ENCODE measurements at places on chromosomes 5 and 9. TPM values are rescaled to one million over a fixed set of nuclear protein-coding genes. Genes with fewer than 3 reads are reported as not detected.
A peak's percentile ranks its signal among the peaks of the same experiment; 100 is the strongest.

DRD1 gene
- total RNA-seq = 0.13 TPM

- DNase-seq = no peak
Measured at GRCh38 chr5:116451066-116451465, 123.6 kb downstream of the SEMA6A start.

IFNW1 gene
- not detected for total RNA-seq

GRCh38 chr5:144712090-144712489 is 541.4 kb downstream of the KCTD16 start:
- DNase-seq = peak; percentile 32

PHYHD1 gene
- total RNA-seq = not detected

- DNase-seq = no peak
Measured at GRCh38 chr5:153749960-153750359, 259.5 kb downstream of the GRIA1 start.

DNA sequence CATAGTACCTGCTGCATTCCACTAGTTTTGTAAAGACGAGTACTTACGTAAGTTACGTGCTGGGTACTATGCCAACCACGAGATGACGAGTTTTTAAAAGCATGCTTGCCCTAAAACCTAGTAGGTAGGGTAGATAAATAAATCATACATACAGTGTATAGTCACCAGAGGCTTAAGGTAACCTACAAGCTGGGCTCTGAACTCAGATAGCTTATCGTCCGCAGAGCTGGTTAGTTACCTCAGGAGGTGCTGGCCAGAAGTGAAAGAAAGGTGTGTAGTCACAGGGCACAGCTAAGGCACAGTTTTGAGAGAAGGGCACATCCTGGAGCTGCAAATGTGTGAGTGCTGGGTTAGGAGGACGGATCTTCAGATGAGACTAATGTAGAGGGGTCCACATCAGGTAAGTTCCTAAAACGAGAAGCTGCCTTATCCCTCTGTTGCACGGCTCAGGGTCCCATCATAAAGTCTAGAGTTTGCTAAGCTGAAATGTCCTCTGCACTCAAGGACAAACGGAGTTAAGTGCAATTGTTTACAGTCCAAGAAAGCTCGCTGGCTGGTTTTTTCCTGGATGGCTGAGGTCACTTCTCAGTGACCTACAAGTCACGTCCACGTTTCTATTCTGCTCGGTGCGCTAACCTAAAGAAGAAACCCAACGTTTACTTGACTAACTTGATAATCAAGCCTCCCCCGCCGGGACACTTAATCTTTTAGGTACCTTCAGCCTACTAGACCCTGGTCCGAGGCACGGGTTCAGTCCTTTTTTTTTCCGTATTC is 1.1 kb upstream of the SNX24 start:
- peak; percentile 53 for DNase-seq

DNA sequence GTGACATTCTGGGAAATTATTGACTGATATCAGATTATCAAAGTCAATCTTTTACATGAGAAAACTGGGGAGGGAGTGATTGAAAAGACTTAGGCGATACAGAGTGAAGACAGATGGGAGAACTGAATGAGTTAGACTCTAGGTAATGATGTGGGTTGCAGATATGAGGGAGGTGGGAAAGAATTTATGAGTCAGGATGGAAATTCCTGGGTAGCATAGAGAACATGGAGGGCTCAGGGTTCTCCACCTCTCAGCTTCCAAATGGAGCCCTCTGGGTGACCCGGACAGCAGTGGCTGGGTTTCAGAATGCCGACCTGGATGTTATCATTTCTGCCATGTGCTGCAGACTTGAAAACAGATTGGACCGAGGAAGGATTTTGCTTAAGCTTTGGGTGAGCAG is 75.4 kb upstream of the SHB start:
- DNase-seq = no peak

DNA sequence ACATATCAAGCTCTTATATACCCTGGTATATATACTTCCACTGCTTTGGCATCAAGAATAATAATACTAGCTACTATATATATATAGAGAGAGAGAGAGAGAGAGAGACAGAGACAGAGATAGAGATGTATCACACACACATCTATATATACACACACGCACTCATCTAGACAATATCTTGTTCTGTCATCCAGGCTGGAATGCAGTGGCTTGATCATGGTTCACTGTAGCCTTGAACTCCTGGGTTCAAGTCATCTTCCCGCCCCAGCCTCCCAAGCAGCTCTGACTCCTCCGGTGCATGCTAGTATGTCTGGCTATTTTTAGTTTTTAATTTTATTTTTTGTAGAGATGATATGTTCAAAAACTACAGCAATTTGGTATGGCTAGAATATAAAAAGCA is 22.5 kb downstream of the ANKHD1 start:
- DNase-seq = no peak

SLC46A2 gene
- total RNA-seq = not detected

- DNase-seq = no peak
Measured at GRCh38 chr5:20476016-20476415, 488.0 kb upstream of the CDH18 start.

DNA sequence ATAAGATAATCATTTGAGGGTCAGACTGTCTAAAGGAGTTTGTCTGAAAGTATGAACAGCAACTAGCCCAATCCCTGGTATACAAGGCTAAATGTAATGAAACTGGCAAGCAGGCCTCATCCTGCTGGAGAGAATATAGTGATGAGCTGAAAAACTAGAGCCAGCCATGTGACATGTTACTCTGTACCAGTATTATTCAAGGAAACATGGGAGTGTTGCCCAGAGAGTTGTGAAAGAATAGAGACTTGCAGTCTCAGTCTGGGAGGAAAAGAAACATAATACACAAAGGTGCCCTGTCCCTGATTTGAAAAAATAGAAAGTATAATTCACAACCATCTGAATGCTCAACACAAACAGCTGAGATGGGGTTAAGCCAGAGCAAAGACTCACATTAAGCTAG is 37.9 kb upstream of the HTR1A start:
- no peak for DNase-seq

CTXN3 gene
- not detected for total RNA-seq

DNA sequence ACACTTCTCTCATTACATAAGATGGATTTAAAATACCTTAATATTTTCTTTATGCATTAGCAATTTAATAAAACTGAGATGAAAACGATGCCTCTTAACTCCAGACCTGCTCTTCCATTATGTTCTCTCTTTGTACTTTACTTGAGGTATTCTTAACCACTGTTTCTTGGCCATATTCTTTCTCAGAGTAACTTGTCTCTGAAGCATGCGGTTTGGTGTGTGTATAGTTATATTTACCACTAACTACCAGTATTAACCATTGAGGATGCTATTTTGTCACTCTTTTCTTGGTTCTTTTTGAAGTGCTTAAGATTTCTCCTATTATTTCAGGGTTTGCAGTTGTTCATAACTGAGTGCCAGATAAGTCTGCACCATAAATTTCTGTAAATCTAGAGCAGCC is 17.9 kb downstream of the TMEM167A start:
- DNase-seq = no peak

KIF24 gene
- total RNA-seq = 2.5 TPM

DNA sequence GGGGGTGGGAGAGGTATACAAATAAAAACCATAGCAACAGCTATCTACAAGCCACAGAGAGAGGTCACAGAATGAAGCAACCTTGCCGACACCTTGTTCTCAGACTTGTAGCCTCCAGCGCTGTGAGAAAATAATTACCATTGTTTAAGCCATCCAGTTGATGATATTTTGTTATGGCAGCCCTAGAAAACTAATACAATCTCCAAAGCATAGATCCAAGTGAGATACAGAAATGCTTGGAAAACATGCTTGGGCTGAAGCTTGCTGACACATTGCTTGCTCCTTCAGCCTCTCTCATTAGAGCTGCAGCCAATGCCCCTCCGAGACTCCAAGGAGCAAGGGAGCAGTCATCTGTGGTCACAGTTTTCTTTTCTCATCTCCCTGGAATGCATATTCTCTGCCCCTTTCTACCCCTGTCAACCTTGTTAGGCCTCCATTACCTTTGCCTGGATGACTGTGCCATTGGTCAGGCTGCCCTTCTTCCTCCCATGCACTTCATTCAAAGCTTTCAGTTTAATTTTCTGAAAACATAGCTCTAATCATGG is 401.4 kb upstream of the KLF4 start:
- no peak for DNase-seq

- DNase-seq = peak; percentile 70
Measured at GRCh38 chr5:150507474-150508276, at the start of gene NDST1. NDST1 (plus strand) TSS chr5:150508131; CDS start chr5:150521255, 13,124 bp downstream.

- no peak for DNase-seq
Measured at GRCh38 chr9:34085581-34086500, 37.2 kb upstream of the UBAP2 start.

GRCh38 chr5:74316064-74316603 is 324.4 kb downstream of the ENC1 start:
- DNase-seq = no peak

BARHL1 gene
- not detected for total RNA-seq

- DNase-seq = no peak
Measured at GRCh38 chr5:34045996-34046395, 3.0 kb upstream of the C1QTNF3 start.

- DNase-seq = no peak
Measured at GRCh38 chr5:140250386-140250785, 52.5 kb downstream of the PFDN1 start.

DNA sequence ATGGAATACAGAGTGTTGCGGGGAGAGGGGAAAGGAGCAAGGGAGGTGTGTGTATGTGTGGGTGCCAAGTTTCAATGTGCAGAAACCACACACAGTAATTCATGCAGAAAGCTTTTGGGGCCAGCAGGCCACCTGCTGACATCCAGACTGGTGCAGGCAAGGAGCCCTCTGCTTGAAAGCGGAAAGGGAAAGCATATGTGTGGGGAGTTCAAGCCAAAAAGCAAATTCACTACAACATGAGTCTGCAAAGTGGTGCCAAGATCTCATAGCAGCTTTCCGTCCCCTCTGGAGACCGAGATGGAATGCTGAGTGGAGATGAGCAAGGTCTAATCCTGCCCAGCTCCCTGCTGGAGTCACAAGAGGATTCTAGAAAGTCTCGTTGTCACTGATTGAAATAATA is 159.7 kb upstream of the VLDLR start:
- DNase-seq = no peak

CARD9 gene
- 0.35 TPM for total RNA-seq

SOWAHA gene
- 13.2 TPM for total RNA-seq

DNA sequence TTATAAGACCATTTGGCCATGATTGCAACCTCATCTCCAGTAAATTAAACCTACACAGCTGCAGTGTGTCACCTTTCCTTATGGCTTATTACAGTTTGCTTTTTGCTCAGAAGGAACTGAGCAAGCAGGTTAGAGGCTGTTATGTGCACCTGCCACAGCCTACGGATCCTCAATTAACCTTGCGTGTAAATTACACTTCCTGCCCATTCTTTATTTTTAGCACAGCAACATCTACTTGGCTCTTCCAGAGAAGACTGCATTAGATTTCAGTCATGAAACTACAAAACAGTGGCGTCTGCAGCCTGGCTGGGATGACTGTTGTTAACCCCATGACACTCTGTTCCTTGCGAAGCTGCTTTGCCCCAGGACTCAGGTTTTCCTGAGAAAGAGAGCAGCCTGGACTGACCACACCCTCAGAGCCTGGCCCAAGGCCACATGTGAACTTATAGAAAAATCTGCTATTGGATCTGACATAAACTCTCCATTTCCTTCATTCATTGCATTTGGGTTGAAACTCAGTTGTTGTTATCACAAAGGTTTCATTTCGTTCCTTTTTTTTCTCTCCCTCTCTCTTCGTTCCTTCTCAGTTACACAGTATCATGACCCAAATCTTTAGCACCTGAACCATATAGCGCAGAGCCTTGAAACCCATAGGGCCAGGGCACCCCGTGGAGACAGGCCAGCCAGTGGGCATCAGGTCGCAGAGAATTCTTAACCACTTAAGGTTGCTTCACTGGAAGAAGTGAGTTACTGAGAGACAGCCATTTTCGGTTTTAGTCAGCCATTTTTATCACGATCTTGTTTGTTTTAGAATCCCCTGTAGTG is 138.6 kb downstream of the PALM2AKAP2 start:
- DNase-seq = no peak

ASPN gene
- total RNA-seq = 4.1 TPM

CCL21 gene
- total RNA-seq = 66.0 TPM

DNA sequence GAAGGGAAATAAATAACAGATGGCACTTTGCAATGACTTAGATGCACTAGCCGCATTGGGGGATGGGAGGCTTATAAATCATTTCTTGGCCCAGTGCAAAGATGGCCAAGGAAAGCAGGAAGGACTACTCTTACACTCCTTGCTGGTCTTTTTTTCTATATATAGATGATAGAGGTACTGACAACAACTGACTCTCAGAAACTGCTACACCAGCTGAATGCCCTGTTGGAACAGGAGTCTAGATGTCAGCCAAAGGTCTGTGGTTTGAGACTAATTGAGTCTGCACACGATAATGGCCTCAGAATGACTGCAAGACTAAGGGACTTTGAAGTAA is 1.7 kb downstream of the CCNG1 start:
- no peak for DNase-seq

DNA sequence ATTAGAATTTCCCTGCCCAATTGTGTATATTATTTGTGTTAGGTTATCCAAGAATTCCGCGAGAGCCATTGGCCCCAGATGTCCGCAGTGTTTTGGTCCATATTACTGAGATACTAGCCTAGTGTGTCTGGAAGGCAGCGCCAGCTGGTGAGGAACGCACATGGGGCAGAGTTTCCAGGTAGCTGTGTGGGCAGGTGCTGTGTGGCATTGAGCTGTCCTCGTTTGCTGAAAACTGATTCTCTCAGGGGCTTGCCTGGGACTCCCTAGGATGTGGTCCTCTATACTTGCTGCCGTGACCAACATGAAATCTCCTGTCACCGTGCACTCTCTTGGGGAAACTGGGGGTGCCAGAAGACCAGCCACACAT is 288.7 kb downstream of the FANCC start:
- DNase-seq = no peak

- no peak for DNase-seq
Measured at GRCh38 chr5:93359296-93359959, 221.6 kb downstream of the NR2F1-AS1 start.

- DNase-seq = no peak
Measured at GRCh38 chr5:6716629-6717149, 3.5 kb downstream of the TENT4A start.

ARHGEF39 gene
- total RNA-seq = 5.8 TPM

DNA sequence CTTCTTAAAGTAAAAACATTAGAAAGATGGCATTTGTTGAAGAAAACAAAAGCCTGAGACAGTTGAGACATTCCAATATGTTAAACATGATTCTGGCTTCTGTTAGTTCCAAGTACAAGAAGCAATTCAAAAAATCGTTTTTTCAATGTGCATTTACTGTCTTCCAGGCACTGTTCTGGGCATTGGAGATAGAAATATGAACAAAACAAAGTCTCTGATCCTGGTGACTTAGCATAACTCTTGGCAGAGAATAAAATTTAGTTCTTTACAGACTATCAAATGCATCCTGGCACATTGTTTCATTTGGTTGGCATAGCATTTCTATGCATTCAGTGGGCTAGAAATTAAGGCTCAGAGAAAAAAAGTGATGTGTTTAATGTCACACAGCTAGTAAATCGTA is 77.5 kb downstream of the VCAN start:
- DNase-seq = no peak

CDHR2 gene
- 39.6 TPM for total RNA-seq

- DNase-seq = no peak
Measured at GRCh38 chr5:82661462-82661861, 383.3 kb upstream of the RPS23 start.

PSAT1 gene
- 2.4 TPM for total RNA-seq

GRCh38 chr5:34587355-34588241 is 68.5 kb upstream of the RAI14 start:
- DNase-seq = no peak

Data from Peyer's patch (tissue), 4 donors.